ENCODE measurements at places on chromosomes 1 and 21. TPM values are rescaled to one million over a fixed set of nuclear protein-coding genes. Genes with fewer than 3 reads are reported as not detected.

DNA sequence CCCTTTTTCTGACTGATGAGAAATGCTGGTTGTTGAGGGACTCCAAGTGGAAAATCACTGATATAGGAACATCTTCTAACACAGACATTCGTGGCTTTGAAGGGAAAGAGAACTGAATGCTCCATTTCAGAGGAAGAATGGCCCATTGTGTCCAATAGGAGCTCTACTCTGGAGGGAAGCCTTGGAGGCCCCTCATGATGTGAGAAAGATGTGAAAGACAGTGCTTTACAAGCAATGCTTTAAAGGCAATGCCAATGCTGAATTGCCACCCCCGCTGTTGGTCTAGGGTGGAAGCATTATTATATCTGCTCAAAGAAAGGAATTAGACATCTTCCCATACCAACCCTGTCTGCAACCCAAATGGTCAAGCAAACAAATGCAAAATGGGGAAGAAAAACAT, 13.7 kb downstream of the NMNAT2 start:
- H3K27me3 ChIP-seq: peaks cover 26% of the 10 kb centered on the region
- H3K36me3 ChIP-seq: no peaks in the 10 kb centered on the region
- H3K27ac ChIP-seq: no peak overlapping the region

DNA sequence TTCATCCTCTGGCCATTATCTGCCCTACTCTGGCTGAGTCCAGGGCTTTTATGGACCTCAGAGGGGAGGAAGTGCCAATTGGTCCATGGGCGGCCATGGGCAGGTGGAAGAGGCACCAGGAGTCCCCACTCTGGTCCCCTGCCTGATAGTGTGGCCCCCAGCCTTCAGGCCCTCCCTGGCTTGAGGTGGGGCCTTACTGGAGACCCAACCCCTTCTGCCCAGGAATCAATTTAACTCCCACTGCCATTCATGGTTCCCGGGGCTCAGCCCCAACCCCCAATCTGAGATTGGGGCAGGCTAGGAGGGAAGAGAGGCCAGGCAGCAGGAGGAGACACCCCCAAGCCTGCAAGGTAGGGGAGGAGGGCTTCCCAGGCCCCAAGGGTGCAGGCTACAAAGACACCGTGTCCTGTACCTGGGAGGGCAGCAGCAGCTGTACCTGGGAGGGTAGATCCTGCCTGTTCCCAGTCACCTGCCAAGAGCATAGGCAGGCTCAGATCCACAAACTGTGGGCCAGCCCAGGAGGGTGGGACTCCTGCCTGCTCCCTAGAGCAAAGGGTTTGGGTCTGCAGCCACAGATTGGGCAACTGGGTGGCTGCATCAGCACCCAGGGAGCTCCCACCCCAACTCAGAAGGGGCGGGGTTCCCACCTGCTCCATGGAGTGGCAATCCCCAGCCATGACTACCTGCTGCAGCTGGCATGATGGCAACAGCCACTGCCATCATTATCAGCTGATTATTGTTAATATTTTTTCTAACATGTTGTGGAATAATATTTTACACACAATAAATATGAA, 1044.1 kb upstream of the B3GALT2 start:
- DNase-seq: no peak
- H3K4me3 ChIP-seq: no peak overlapping the region
- H3K27me3 ChIP-seq: no peaks in the 10 kb centered on the region
- H3K4me1 ChIP-seq: peaks cover 7% of the 10 kb centered on the region
- no peak overlapping the region for H3K27ac ChIP-seq

DNA sequence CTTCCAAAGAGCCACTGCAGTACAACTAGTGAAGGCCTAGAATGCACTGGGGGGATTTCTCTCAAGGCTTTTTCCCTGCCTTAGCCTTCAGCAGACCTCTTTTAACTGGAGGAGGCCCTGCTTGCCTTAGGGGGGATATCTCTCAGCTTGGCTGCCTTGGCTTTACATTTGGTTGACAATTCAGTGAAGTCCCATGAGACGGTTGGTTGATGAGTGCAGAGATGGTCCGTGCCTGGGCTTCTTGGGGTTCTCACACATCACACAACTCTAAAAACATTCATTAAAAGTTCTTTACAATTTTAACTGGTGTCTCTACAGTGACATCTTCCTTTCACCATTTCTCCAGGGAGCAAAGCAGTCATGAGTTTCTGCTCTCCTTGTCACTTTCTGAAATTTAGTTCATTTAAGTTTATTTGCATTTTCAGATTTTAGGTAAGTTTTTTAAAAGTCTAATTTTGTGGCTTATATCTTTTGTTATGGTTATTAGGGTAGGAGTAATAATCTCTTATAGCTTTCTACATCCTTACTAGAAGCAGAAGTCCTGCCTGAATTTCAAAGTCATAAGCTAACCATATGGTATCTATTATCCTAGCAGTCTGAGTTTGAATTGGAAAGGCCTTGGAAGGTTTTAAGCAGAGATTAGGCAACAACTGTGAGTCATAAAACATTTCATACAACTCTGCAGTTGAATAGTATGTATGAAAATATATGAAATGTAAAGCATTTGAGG, 487.6 kb downstream of the DPYD start:
- DNase-seq: no peak
- no peaks in the 10 kb centered on the region for H3K36me3 ChIP-seq
- H3K27me3 ChIP-seq: no peaks in the 10 kb centered on the region
- no peak overlapping the region for H3K27ac ChIP-seq

DNA sequence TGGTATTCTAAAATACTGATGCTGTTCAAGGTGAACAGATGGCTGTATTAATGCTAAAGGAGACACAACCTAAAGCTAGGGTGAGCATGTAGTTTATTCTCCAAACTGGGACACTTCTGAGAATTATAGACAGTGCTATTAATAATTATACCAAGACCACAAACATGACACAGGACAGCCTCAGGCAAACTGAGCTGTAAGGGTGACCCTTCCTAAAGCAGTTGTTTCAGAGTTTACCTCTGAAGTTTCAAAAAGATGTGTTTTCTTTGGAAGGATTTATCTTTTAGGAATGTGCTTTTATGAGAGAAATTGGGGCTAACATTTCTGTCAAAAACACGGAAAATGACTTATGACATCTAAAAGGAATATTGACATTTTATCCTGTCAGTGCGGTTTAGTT, 68.8 kb downstream of the RPS6KC1 start:
- H3K4me1 ChIP-seq: no peaks in the 10 kb centered on the region
- no peaks in the 10 kb centered on the region for H3K36me3 ChIP-seq
- no peak overlapping the region for H3K27ac ChIP-seq
- H3K27me3 ChIP-seq: no peaks in the 10 kb centered on the region

- peak overlapping the region; percentile 97 for H3K4me3 ChIP-seq
- DNase-seq: peak; percentile 71
- peaks cover 53% of the 10 kb centered on the region for H3K36me3 ChIP-seq
- no peaks in the 10 kb centered on the region for H3K27me3 ChIP-seq
Measured at GRCh38 chr1:66335859-66336640, 197.9 kb upstream of the SGIP1 start.

- DNase-seq: peak; percentile 30
- H3K4me3 ChIP-seq: peak overlapping the region; percentile 79
- H3K36me3 ChIP-seq: peaks cover 36% of the 10 kb centered on the region
Measured at GRCh38 chr21:46457801-46458314, 833 bp upstream of the DIP2A start.

GRCh38 chr1:217924924-217925323, 293.8 kb downstream of the SPATA17 start:
- H3K27ac ChIP-seq: no peak overlapping the region
- H3K4me1 ChIP-seq: no peaks in the 10 kb centered on the region
- no peak overlapping the region for H3K4me3 ChIP-seq
- H3K36me3 ChIP-seq: no peaks in the 10 kb centered on the region
- H3K27me3 ChIP-seq: peaks cover 11% of the 10 kb centered on the region
- no peak for DNase-seq

The ANKRD34A gene
- 2.0 TPM for total RNA-seq

DNA sequence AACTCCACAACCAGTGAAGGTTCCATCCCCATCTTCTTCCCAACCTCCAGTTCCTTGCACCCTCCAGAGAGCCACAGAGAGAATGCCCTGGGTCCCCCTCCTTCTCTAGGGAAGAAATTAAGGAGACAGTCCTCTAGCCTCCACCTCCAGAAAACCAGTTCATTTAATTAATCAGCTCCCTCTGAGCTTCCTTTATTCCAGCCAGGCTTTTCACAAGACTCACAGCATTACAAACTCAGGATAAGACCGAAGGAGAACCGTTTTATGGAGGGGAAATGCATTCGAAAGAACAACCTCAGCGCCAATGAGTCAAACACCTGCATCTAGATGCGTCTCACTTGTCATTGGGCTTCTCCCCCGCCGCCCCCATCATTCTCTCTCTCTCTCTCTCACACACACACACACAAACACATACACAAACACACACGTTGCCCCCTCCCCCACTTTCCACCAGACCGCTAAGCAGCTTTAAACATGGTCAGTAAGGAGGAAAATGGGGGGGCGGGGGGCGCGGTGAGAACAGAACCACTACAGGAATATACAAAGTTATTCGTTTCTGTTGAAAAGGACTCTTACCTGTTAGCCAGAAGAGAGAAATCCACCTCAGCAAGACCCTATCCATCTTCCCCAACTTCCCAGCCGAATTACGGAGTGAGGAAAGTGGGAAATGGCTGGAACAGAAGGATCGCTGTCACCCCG, 544 bp downstream of the ILDR2 start:
- peak overlapping the region; percentile 83 for H3K4me3 ChIP-seq
- peak; percentile 29 for DNase-seq
- peaks cover 4% of the 10 kb centered on the region for H3K36me3 ChIP-seq
- H3K27ac ChIP-seq: peak overlapping the region; percentile 83
- H3K4me1 ChIP-seq: peaks cover 52% of the 10 kb centered on the region

DNA sequence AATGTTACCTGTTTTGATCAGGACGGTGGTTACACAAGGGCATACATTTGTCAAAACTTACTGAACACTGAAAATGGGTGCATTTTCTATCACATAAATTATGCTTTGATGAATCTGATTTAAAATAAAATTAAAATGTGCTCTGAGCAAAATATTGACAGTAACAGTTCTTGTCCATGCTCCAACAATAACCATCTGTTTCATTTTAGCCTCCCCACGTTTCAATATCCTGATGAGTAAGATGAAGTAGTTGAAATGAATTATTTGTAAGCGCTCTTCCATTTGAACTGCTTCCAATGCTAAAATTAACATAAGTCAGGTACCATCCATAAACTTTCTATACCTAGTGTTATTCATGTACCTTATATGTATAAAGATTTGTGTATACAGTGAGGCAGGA, 365.4 kb downstream of the LTN1 start:
- no peak for DNase-seq
- H3K27me3 ChIP-seq: no peaks in the 10 kb centered on the region
- peaks cover 1% of the 10 kb centered on the region for H3K36me3 ChIP-seq
- peaks cover 6% of the 10 kb centered on the region for H3K4me1 ChIP-seq

The CYP4A11 gene
- not detected for total RNA-seq

The S100A12 gene
- total RNA-seq: not detected

GRCh38 chr21:17527711-17528110, 14.9 kb downstream of the CXADR start:
- H3K4me3 ChIP-seq: no peak overlapping the region
- peaks cover 8% of the 10 kb centered on the region for H3K27me3 ChIP-seq
- no peaks in the 10 kb centered on the region for H3K4me1 ChIP-seq
- no peak for DNase-seq
- no peak overlapping the region for H3K27ac ChIP-seq

DNA sequence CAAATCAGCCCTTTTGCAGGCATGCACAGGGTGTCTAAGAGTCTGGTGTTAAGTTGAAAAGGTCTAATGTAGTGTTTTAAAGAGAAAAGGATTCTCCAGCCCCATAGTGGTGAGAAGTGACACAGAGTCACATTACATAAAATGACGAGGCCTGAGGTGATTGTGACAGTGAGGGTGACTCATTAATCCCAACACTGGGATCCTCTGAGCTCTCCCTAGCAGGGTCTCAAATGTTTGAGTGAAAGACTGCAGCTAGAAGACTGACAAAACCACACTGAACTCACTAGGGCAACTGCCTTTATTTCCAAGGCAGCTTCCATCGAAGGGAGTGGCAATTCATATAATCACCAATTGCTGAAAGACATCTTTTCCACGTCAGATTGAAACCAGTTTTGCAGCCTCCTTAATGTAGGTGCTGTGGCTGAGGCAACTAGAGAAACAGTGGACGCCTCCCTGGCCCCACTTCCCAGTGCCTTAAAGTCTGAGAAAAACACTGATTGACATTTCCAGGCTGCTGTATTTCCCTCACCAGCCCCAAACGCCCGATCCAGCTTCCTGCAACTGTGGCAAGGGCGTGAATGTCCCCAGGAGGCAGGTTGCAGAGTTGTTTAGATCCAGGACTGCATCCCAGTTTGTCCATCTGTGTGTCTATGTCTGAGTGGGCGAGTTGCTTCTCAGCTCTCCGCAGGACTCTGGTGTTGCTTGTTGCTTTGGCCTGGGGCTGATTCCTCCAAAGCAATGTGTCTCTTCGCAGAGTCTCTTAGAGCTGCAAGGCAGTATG, 81.4 kb downstream of the RUNX1 start:
- peaks cover 89% of the 10 kb centered on the region for H3K4me1 ChIP-seq
- peaks cover 8% of the 10 kb centered on the region for H3K27me3 ChIP-seq
- H3K27ac ChIP-seq: peak overlapping the region; percentile 85
- DNase-seq: no peak
- H3K36me3 ChIP-seq: peaks cover 63% of the 10 kb centered on the region
- no peak overlapping the region for H3K4me3 ChIP-seq

DNA sequence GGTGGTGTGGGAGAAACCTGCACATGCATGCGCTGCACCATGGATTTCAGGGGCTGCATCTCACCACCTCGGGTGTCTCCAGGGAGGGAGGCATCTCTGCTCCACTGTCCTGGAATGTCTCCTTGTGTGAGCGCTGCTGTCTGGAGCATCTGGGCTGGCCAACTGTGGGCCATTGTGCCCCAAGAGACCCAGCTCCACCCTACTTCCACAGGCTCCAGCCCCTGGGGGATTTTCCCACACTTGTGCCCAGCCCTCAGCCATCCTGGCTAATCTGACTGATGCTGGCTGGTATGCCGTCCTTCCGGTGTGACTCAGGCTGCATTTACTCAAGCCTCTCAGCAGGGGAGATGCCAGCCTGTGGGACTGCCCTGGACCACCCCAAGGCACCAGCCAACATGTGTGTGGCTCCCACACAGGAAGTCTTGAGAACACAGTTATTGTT, 62.0 kb downstream of the TRIM11 start:
- H3K27ac ChIP-seq: no peak overlapping the region
- peaks cover 6% of the 10 kb centered on the region for H3K4me1 ChIP-seq
- no peak overlapping the region for H3K4me3 ChIP-seq
- H3K27me3 ChIP-seq: no peaks in the 10 kb centered on the region
- DNase-seq: no peak
- peaks cover 3% of the 10 kb centered on the region for H3K36me3 ChIP-seq

GRCh38 chr1:27011058-27011764, 1.4 kb downstream of the TENT5B start:
- H3K27me3 ChIP-seq: peaks cover 35% of the 10 kb centered on the region
- no peak for DNase-seq
- H3K4me1 ChIP-seq: peaks cover 11% of the 10 kb centered on the region
- H3K27ac ChIP-seq: no peak overlapping the region

DNA sequence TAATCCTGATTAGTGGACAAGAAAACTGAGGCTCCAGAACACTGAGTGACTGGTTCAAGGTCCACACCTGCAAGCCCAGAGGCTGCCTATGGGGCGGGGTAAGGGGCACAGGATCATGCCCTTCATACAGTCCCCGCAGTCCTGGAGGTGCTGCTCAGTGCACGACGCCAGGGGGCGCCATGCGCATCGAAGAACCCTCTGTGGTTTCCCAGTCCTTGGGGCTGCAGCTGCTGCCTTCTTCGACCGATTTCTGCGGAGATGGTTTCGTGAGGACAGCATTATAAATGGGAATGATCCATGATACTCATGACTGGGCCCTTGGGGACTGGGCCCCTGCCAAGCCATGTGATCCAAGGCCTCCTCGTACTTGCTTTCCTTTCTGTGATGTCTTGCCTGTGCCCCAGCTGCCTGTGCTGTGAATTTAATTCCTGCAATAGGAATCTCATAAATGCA, 37.1 kb upstream of the ARHGEF10L start:
- H3K36me3 ChIP-seq: no peaks in the 10 kb centered on the region
- no peaks in the 10 kb centered on the region for H3K4me1 ChIP-seq
- H3K27ac ChIP-seq: no peak overlapping the region
- H3K4me3 ChIP-seq: no peak overlapping the region
- H3K27me3 ChIP-seq: peaks cover 7% of the 10 kb centered on the region
- peak; percentile 67 for DNase-seq
